ENCODE measurements at places on chromosomes 5 and 9. TPM values are rescaled to one million over a fixed set of nuclear protein-coding genes. Genes with fewer than 3 reads are reported as not detected.

DNA sequence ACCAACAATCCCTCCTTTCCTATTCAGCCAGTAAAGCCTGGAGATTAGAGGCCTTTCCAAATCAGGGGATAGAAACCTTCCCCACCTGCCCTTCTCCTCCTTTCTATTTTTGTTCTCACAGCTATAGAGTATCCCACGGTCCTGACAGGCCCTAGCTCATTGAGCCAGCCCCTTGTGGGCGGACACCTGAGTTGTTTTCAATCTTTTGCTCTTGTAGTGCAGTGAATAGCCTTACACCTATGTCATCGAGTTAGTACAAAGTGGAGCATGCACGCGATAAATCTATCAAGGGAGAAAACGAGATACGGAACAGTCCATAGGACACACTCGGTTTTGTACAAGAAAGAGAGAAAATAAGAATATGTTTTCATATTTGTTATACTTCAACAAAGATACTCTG, 77.2 kb downstream of the TSPAN17 start:
- no peak for DNase-seq
- H3K4me3 ChIP-seq: no peak overlapping the region
- H3K27ac ChIP-seq: no peak overlapping the region
- no peaks in the 10 kb centered on the region for H3K36me3 ChIP-seq

DNA sequence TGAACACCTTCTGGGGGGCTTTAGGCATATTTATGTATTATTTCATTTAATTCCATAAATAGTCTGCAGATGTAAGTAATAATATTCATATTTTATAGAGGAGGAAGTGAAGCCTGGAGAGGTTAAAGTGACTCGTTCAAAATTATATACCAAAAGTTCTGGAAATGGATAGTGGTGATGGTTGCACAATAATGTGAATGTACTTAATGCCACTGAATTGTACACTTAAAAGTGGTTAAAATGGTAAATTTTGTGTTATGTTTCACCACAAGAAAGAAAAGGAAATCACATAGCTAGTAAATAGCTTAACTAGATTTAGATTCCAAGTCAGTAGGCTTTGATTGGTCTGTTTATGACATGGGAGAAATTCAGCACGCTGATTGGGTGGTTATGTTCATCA, 13.0 kb upstream of the TMEFF1 start:
- H3K36me3 ChIP-seq: no peaks in the 10 kb centered on the region
- no peak overlapping the region for H3K4me3 ChIP-seq
- H3K27me3 ChIP-seq: no peaks in the 10 kb centered on the region
- H3K4me1 ChIP-seq: no peaks in the 10 kb centered on the region

- no peaks in the 10 kb centered on the region for H3K27me3 ChIP-seq
- no peak overlapping the region for H3K4me3 ChIP-seq
- H3K36me3 ChIP-seq: peaks cover 5% of the 10 kb centered on the region
- H3K4me1 ChIP-seq: no peaks in the 10 kb centered on the region
These were observed 7.8 kb downstream of the MED10 start for GRCh38 chr5:6370580-6370979.

GRCh38 chr9:133533857-133534256, 647 bp upstream of the ADAMTSL2 start:
- H3K36me3 ChIP-seq: no peaks in the 10 kb centered on the region
- H3K4me3 ChIP-seq: no peak overlapping the region
- H3K4me1 ChIP-seq: peaks cover 18% of the 10 kb centered on the region
- no peak for DNase-seq
- H3K27me3 ChIP-seq: no peaks in the 10 kb centered on the region

The SREK1 gene
- 60.3 TPM for polyA plus RNA-seq

DNA sequence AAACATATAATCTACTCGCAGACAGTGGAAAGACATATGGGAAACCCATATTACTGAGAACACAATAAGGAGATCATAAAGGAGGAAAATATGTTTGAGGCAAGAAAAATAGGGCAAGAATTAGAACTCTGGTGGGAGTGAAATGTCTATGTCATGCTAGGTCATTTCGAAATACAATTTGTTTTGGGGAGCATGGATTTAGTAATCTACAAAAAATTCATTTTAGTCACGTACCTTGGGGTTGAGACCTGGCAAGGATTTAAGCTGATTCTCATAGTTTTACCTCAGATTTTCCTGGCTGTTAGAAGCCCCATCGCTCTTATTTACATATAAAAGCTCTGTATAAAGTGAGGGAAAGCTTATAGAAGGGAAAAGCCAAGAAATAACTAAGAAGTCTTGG, 11.5 kb upstream of the CSNK1G3 start:
- H3K36me3 ChIP-seq: no peaks in the 10 kb centered on the region
- no peak overlapping the region for H3K27ac ChIP-seq
- H3K4me1 ChIP-seq: no peaks in the 10 kb centered on the region
- DNase-seq: no peak

GRCh38 chr9:7597716-7598115, 201.9 kb downstream of the DMAC1 start:
- DNase-seq: no peak
- H3K27ac ChIP-seq: no peak overlapping the region
- no peak overlapping the region for H3K4me3 ChIP-seq
- H3K27me3 ChIP-seq: no peaks in the 10 kb centered on the region

The ZNF608 gene
- polyA plus RNA-seq: 12.4 TPM

DNA sequence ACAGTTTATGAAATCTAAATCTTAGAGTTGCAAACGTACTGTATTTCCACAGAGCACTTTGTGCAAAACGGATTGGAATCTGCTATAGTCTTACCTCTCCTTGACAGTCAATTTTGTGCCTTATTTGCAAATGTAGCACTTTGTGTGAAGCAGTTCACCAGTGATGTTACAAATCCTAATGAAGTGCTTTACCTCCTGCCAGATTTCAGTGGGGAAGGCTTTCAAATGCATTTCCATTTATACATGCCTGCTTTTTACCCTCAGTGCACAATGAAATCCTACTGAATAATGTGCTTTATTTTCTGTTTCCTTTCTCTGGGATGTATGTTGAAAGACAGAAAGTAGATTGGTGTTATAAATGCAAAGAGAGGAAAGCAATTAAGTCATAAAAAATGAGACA, 2141.6 kb upstream of the C9orf72 start:
- H3K36me3 ChIP-seq: no peaks in the 10 kb centered on the region
- no peak overlapping the region for H3K4me3 ChIP-seq
- H3K4me1 ChIP-seq: no peaks in the 10 kb centered on the region
